ENCODE measurements at places on chromosomes 5 and 9. TPM values are rescaled to one million over a fixed set of nuclear protein-coding genes. Genes with fewer than 3 reads are reported as not detected.

The OTP gene
- not detected for total RNA-seq

GRCh38 chr5:136026636-136027035 lies 2.2 kb upstream of the TGFBI start:
- no peak for DNase-seq

DNA sequence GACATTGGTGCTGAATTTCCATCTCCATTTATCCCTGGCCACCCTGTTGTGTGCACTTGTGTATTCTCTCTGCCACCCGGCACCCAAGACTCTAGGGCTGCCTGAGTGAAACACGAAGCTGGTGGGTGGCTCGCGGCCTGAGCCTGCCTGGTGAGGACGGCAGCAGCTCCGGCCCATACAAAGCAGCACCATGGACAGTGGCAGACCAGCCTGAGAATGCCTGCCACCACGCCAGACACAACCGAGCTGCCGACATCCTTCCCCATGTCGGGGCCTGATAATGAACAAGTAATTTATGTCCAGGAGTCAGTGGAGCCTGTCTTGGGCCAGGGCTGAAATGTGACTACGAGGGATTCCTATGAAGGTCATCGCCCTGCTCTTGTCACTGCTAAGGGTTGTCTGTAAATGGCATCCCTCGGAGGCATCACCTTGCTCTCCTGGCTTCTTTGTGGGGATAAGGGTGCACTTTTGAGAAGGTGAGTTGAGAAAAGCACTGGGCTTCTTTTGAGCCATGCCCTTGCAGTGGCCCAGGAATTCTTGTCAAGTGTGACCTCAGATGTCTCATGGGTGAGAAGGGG lies 175.7 kb downstream of the MELK start:
- DNase-seq = peak; percentile 64

DNA sequence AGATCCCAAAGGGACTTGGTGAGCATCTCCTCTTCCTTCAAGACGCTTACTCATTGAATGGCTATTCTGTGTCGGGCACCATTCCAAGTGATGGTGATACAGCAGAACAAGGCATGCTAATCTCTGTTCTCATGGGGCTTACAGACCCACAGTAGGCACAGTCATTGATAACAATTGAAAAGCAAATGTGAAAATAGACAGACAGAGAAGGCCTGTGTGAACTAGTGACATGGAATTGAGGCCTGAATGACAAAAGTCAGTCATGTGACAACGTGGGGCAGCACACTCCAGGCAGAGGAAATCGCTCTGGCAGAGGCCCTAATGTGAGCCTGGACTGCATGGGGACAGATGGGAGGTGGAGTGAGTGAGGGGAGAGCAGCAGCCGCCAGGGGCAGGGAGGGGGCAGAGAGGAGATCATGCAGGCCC lies 70.7 kb upstream of the CPLX2 start:
- no peak for DNase-seq

GRCh38 chr9:93427655-93428379 lies 23.7 kb upstream of the FAM120A start:
- DNase-seq = no peak

DNA sequence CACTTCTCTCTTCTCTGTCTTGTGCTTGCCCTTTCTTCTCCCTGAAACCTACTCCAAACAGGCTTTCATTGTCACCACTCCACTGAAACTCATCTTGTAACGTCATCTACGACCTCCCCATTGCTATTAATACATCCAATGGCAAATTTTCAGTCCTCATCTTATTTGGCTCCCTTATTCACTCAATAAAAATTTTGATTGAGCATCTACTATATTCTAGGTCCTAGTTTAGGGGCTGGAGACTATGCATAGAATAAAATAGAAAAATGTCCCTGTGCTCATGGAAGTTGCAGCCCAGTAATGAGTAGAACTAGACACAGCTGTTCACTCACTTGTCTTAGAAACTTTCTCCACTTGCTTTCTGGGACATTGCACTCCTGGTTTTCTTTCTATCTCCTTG lies 24.9 kb upstream of the FSTL4 start:
- DNase-seq = no peak

GRCh38 chr5:35672995-35673394 lies 55.3 kb downstream of the SPEF2 start:
- DNase-seq = peak; percentile 67

GRCh38 chr5:151223447-151224264 lies at the start of gene CCDC69:
CCDC69 (minus strand) TSS chr5:151224092; CDS start chr5:151223970, 122 bp downstream.
- peak; percentile 71 for DNase-seq

The IL5 gene
- total RNA-seq = 0.71 TPM

The GCNT4 gene
- total RNA-seq = 1.9 TPM

GRCh38 chr5:117055517-117055916 lies 480.9 kb upstream of the SEMA6A start:
- DNase-seq = no peak

- no peak for DNase-seq
Observed at GRCh38 chr9:37987467-37987981, 81.5 kb downstream of the SHB start.

GRCh38 chr5:4159681-4160080 lies 564.0 kb downstream of the IRX1 start:
- DNase-seq = no peak

The SLC36A2 gene
- not detected for total RNA-seq
